ENCODE measurements at places on chromosomes 4 and X. TPM values are rescaled to one million over a fixed set of nuclear protein-coding genes. Genes with fewer than 3 reads are reported as not detected.

DNA sequence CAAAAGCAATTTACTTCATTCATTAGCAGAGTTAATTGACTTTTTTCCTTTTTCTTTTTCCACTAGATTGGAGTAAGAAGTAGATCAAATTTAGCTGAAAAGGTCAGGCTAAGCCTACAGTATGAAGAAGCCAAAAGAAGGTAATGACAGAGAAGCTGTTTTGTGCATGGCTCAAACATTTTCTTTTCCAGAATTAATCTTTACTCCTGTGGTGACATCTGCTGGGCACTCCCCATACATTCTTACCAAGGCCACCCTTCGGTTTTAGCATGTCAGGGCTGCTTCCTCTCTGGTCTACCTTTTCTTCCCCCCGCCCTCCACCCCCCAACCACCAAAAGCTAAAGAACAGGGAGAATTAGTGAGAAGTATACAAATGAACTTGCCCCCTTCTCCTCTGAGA, 70.2 kb downstream of the CLDN22 start:
- H3K27ac ChIP-seq = no peak overlapping the region
- no peaks in the 10 kb centered on the region for H3K36me3 ChIP-seq
- no peaks in the 10 kb centered on the region for H3K27me3 ChIP-seq

DNA sequence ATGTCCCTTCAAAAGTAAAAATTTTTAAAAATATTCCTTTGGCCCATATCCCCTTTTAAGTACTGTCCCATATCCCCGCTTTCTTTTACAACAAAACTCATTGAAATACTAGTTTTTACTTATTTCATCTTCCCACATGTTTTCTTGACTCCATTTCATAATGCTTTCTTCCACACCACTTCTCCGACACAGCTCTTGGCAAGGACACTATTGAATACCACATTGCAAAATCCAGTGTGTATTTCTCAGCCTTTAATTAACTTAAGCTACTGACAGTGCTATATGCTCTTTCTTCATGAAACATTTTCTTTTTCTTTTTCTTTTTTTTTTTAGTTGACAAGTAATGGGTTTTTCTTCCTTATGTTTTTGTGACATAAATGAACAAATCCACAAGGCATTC, 28.8 kb downstream of the PRDM8 start:
- H3K4me1 ChIP-seq = no peaks in the 10 kb centered on the region
- no peaks in the 10 kb centered on the region for H3K36me3 ChIP-seq
- H3K4me3 ChIP-seq = no peak overlapping the region

- no peaks in the 10 kb centered on the region for H3K4me1 ChIP-seq
- H3K27ac ChIP-seq = no peak overlapping the region
- no peak overlapping the region for H3K4me3 ChIP-seq
- no peaks in the 10 kb centered on the region for H3K27me3 ChIP-seq
- DNase-seq = no peak
Observed at GRCh38 chr4:174928575-174929253, 10.6 kb downstream of the ADAM29 start.

DNA sequence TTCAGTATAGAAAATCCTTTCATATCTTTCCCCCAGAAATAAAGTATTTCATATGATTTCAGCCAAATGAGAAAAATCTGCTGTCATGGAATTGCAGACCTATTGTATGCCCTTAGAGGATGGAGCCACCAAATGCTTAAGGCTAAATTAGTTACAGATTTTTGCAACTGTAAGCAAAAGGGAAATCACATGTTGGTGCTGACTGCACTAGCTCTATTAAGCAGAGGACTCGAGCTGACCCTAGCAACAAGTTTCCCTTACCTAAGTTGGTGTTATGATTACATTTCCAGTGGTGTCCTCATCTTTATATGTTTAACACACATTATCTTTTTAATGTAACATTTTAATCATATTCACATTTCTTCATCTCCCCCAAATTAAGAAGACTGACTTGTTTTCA, 58.3 kb upstream of the DOCK11 start:
- H3K27me3 ChIP-seq = no peaks in the 10 kb centered on the region
- H3K27ac ChIP-seq = no peak overlapping the region
- H3K36me3 ChIP-seq = peaks cover 1% of the 10 kb centered on the region
- no peak overlapping the region for H3K4me3 ChIP-seq

GRCh38 chrX:109954333-109954732, 48.6 kb upstream of the TMEM164 start:
- no peaks in the 10 kb centered on the region for H3K36me3 ChIP-seq
- no peak overlapping the region for H3K4me3 ChIP-seq
- H3K27me3 ChIP-seq = no peaks in the 10 kb centered on the region
- H3K27ac ChIP-seq = no peak overlapping the region

DNA sequence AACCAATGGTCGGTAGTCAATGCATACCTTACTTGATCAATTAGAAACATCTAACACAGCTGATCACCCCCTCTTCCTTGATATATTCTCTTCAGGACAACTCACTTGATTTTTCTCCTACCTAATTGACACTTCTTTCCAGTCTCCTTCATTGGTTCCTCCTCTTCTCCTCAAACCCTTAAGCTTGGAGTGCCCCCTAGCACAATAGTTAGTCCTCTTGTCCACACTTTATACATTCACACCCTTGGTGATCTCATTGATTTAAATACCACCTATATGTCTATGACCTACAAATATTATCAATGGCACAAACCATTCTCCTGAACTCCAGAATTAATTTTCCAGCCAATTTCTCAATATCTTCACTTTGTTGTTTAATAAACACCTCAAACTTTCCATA, 724.0 kb downstream of the ADGRL3 start:
- no peaks in the 10 kb centered on the region for H3K36me3 ChIP-seq
- H3K4me3 ChIP-seq = no peak overlapping the region
- no peaks in the 10 kb centered on the region for H3K27me3 ChIP-seq

GRCh38 chrX:13790206-13791131, 26.4 kb downstream of the GPM6B start:
- H3K36me3 ChIP-seq = no peaks in the 10 kb centered on the region
- no peaks in the 10 kb centered on the region for H3K4me1 ChIP-seq
- no peak for DNase-seq
- no peak overlapping the region for H3K27ac ChIP-seq
- H3K4me3 ChIP-seq = no peak overlapping the region
- H3K27me3 ChIP-seq = peaks cover 2% of the 10 kb centered on the region

DNA sequence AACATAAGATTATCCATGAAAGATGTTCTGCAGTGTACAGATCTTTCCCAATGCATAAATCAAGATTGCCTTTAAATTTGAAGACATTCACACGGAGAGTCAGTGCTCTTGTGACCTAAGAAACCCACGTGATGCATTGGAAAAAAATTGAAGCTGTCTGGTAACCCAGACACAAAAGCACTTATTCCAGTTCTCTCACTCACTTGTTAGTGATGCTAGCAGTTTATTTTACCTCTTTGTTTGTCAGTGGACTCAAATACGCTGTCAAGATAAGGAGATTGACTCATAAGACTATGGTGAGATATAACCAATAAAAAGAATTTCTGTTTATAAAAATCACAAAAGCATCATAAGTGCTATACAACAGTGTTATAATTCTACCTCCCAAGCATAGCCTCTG, 245.8 kb upstream of the SMIM31 start:
- H3K27ac ChIP-seq = no peak overlapping the region
- H3K36me3 ChIP-seq = no peaks in the 10 kb centered on the region
- DNase-seq = no peak
- no peak overlapping the region for H3K4me3 ChIP-seq

GRCh38 chr4:123599920-123600810, 203.6 kb downstream of the SPRY1 start:
- H3K4me1 ChIP-seq = peaks cover 41% of the 10 kb centered on the region
- peaks cover 2% of the 10 kb centered on the region for H3K36me3 ChIP-seq
- peak overlapping the region; percentile 69 for H3K27ac ChIP-seq
- DNase-seq = peak; percentile 52

GRCh38 chrX:49163555-49164419, 1.2 kb downstream of the MAGIX start:
- no peaks in the 10 kb centered on the region for H3K36me3 ChIP-seq
- peak overlapping the region; percentile 77 for H3K4me3 ChIP-seq
- no peaks in the 10 kb centered on the region for H3K27me3 ChIP-seq

DNA sequence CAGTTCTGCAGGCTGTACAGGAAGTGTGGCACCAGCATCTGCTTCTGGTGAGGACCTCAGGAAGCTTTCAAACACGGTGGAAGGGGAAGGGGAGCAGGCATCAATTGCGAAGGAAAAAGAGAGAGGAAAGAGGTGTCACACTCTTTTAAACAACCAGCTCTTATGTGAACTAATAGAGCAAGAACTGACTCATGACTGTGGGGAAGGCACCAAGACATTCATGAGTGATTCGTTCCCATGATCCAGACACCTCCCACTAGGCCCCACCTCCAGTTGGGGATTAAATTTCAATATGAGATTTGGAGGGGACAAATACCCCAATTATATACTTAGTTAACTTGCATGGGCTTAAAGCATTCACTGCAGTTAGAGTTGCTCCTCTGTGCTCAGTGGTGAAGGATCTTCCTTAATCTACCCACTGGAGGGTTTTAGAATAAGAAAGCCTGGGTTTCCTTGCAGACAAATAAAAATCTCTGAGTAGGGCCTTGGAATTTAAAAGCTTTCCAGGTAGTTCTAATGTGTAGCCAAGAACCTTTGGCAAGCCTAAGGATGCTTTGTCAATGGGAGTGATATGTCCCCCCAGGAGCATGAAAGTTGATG, 60.0 kb downstream of the SYNPO2 start:
- H3K36me3 ChIP-seq = no peaks in the 10 kb centered on the region
- H3K27ac ChIP-seq = no peak overlapping the region
- DNase-seq = no peak
- no peaks in the 10 kb centered on the region for H3K4me1 ChIP-seq
- H3K4me3 ChIP-seq = no peak overlapping the region

DNA sequence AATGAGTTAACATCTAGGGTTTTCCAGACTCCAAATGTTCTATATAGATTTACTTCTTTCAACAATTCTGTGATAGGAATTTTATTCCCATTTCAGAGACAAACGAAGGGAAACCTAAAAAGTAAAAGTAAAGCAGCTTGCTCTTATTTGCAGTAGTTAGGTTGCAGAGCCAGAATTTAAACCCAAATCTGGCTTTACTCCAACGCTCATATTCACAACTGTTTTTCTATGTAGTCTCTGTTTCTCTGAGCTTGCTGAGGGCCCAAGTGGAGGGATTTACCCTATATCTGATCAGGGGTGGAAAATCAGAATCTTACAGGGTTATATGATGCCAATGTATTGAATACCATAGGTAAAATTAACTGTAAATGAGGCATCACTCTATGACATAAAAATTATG, 599.1 kb upstream of the GRIA3 start:
- H3K27me3 ChIP-seq = no peaks in the 10 kb centered on the region
- DNase-seq = no peak
- H3K4me1 ChIP-seq = no peaks in the 10 kb centered on the region
- H3K4me3 ChIP-seq = no peak overlapping the region
- H3K36me3 ChIP-seq = no peaks in the 10 kb centered on the region

DNA sequence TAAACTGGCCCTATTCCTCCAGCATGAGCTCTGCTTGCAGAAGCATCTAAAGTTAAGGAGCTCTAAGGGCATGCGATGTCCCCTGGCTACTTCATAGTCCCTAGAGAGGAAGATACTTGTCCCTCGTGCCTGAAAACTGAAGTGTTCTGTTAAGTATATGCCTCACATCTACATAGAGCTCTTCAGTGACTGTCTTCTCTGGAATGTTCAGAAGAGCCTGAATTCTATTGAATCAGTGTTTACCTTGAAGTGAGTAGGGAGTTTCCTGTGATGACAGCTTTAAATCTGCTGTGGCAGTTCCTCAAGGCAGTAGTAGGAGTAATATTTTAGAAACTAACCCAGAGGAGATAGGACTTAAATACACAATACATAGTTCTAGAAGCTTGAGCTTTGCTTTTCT, 111.2 kb downstream of the ZNF518B start:
- no peak overlapping the region for H3K4me3 ChIP-seq
- no peak for DNase-seq
- no peak overlapping the region for H3K27ac ChIP-seq
- H3K27me3 ChIP-seq = peaks cover 4% of the 10 kb centered on the region
- H3K36me3 ChIP-seq = no peaks in the 10 kb centered on the region
- no peaks in the 10 kb centered on the region for H3K4me1 ChIP-seq

- peak; percentile 77 for DNase-seq
- peak overlapping the region; percentile 81 for H3K4me3 ChIP-seq
- H3K36me3 ChIP-seq = no peaks in the 10 kb centered on the region
- H3K27me3 ChIP-seq = no peaks in the 10 kb centered on the region
Observed at GRCh38 chrX:51395810-51396728, 63.4 kb downstream of the NUDT10 start.

DNA sequence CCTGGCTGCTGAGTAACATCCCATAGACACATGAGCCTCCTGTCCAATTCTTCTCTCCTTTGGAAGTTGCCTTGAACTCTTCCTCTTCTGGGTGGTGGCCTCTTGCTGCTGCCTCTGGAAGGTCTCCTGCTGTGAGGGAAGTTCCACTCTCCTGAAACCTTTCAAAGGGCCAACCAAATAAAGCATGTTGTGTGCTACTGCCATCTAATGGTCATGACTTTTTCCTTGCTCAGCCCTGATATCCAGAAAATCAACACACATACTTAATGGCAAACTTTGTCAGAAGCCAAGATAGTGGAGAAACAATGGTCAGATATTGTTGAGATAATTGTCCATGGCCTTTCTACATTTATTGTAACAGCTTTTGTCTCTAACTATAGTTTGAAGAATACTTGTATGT, 19.1 kb upstream of the ZXDA start:
- H3K27ac ChIP-seq = no peak overlapping the region
- DNase-seq = no peak
- H3K36me3 ChIP-seq = no peaks in the 10 kb centered on the region
- H3K27me3 ChIP-seq = no peaks in the 10 kb centered on the region
- peaks cover 4% of the 10 kb centered on the region for H3K4me1 ChIP-seq
- H3K4me3 ChIP-seq = no peak overlapping the region

GRCh38 chrX:40152741-40153344, 55.1 kb upstream of the BCOR start:
- H3K4me1 ChIP-seq = peaks cover 11% of the 10 kb centered on the region
- H3K4me3 ChIP-seq = peak overlapping the region; percentile 70
- no peak for DNase-seq
- H3K36me3 ChIP-seq = peaks cover 8% of the 10 kb centered on the region
- H3K27ac ChIP-seq = peak overlapping the region; percentile 37

- peaks cover 2% of the 10 kb centered on the region for H3K27me3 ChIP-seq
- no peak overlapping the region for H3K27ac ChIP-seq
- no peaks in the 10 kb centered on the region for H3K4me1 ChIP-seq
- H3K4me3 ChIP-seq = no peak overlapping the region
- no peak for DNase-seq
Observed at GRCh38 chr4:129852434-129852833, 756.5 kb downstream of the C4orf33 start.

The NEXMIF gene
- 0.33 TPM for total RNA-seq

The ADH6 gene
- total RNA-seq = not detected

The RIPPLY1 gene
- total RNA-seq = not detected

The CFAP47 gene
- not detected for total RNA-seq

The DKK2 gene
- not detected for total RNA-seq

The MID1 gene
- 0.37 TPM for total RNA-seq

The SH3D19 gene
- total RNA-seq = not detected

The MAGEA6 gene
- not detected for total RNA-seq
